ENCODE measurements at places on chromosomes 13 and 19.

- DNase-seq: no peak
Measured at GRCh38 chr13:20193907-20194631, 1.3 kb upstream of the GJB2 start.

GRCh38 chr13:27404680-27405079 is 19.7 kb upstream of the GTF3A start:
- no peak for DNase-seq

DNA sequence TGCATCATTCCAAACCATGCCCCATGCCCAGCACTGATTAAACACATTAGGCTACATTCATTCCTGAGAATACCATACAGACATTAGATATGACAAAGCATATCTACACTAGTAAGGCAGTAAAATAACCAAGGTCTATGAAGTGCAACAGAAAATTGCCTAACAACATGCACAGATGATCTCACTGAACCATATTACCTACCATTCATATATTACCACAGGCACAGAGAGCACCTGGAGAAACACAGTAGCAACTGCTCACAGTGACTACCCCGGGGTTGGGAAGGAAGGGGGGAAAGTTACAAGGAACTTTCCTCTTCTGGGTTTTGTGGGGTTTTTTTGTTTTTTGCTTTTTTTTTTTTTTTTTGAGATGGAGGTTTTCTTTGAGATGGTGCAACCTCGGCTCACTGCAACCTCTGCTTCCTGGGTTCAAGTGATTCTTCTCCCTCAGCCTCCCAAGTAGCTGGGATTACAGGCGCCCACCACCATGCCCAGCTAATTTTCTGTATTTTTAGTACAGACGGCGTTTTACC is 669.6 kb downstream of the UQCRFS1 start:
- DNase-seq: no peak

DNA sequence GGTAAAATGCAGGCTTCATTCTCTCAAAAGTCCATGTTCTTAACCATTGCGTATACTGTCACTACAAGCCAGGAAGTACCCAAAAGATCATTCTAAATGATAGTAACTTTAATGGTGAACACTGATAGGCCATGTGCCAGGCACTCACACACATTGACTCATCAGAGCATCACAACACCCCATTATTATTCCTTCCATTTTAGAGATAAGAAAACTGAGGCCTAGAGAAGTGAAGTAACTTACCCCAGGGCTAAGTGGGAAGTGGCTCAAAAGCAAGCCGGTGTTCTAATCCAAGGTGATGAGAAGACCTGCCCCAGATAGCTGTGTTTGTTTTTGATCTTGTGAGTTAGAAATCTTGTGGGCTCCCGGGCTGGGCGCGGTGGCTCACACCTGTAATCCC is 1.4 kb upstream of the PHLDB3 start:
- no peak for DNase-seq

- no peak for DNase-seq
Measured at GRCh38 chr13:28680541-28680940, 21.6 kb downstream of the POMP start.
